ENCODE measurements at places on chromosomes 2 and 18.

- no peak for DNase-seq
Measured at GRCh38 chr2:169065864-169066517, 3.4 kb upstream of the DHRS9 start.

GRCh38 chr2:70143314-70144150, 47.3 kb downstream of the C2orf42 start:
- DNase-seq: no peak

GRCh38 chr2:74959106-74959751, 786 bp downstream of the POLE4 start:
- no peak for DNase-seq

DNA sequence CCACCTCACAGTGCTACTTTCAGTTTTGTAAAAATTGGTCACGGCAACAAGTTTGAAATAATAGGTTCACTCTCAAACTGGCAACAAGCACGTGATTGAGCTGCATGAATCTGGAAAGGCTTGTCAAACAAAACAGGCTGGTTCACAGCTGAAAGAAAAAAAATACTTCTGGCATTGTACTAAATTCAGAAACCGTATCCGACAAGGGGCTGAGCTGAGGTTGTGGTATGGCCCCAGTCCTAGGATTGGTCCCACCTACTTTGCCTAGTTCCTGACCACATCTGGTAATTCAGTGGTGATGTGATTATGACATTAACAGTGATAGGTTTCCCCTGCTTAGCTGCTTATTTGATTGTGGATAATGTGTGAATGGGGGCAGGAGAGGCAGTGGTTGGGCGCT, 326.5 kb upstream of the THUMPD2 start:
- DNase-seq: no peak

- DNase-seq: no peak
Measured at GRCh38 chr18:3281456-3282400, 19.8 kb downstream of the MYL12B start.

DNA sequence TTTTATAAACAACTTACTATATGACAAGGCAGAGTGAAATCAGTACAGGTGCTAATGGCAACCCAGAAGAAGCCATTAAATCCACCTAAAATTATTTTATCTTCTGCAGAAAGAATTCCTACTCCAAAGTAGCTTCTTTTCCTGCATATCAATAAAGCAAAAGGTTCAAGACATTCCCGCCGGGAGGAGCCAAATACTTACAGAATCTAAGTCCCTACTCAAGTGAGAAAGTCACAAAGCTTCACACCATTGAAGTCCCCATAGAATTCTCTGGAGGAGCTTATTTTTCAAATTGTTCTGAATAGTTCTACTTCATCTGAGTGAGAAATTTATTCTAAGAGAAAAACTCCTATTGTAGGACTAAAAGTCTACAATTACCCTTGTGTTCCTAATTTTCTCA, 233.7 kb upstream of the HNRNPA3 start:
- no peak for DNase-seq

DNA sequence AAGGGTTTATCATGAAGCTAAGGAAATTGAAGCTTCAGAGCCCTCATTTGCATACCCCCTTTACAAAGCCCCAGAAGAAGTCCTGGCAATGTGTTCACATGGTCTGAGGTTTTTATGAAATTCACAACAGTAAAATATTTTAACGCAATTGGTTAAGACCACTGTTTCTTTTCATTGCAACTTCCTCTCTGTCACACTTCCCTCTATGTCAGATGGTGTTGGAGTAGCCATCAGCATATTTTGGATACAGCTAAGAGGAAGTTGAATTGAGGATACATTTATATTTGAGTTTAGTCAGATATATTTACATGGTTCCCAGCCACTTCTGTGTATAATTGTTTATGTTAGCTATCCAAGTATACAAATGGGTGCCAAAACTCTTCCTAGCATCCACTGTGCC, 170.0 kb downstream of the TXNL1 start:
- DNase-seq: no peak

- no peak for DNase-seq
Measured at GRCh38 chr2:100321866-100322820, at the start of gene LONRF2. Gene LONRF2 (minus strand): TSS chr2:100322501. CDS start chr2:100322093, 408 bp downstream.

DNA sequence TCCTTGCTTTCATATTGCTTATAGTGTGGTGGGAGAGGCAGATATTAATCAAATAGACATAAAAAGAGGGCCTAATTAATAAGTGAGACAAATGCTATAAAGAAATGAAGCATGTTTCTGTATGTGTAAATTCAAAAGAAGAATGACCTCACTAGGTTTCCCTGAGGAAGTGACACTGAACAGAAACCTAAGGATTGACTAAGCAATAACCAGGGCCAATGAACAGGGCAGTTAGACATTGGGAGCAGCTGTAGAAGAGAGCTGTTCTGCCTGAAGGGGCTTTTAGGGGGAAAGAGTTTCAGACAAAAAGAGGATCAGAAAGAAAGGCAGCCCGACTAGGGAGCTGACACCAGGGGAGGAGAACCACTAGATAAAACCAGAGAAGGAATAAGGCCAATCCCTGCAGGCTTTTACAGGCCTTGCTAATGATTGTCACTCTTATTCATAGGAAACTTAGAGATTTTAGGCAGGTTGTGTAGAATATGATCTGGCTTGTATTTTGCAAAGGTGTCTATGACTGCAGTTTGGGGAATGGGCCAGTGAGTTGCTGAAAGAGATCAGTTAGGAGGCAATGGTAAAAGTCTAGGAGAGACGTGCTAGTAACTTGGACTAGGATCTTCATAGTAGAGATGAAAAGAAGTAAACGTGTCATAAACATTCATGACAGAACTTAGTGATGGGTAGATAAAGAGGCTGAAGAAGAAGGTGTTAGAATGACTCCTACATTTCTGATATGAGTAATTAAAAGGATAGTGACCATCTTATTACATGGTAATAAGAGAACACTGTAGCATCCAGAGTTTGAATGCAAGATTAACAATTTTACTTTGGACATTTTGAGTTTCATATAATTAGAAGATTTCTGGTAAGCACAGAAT, 26.8 kb upstream of the NABP1 start:
- DNase-seq: no peak

DNA sequence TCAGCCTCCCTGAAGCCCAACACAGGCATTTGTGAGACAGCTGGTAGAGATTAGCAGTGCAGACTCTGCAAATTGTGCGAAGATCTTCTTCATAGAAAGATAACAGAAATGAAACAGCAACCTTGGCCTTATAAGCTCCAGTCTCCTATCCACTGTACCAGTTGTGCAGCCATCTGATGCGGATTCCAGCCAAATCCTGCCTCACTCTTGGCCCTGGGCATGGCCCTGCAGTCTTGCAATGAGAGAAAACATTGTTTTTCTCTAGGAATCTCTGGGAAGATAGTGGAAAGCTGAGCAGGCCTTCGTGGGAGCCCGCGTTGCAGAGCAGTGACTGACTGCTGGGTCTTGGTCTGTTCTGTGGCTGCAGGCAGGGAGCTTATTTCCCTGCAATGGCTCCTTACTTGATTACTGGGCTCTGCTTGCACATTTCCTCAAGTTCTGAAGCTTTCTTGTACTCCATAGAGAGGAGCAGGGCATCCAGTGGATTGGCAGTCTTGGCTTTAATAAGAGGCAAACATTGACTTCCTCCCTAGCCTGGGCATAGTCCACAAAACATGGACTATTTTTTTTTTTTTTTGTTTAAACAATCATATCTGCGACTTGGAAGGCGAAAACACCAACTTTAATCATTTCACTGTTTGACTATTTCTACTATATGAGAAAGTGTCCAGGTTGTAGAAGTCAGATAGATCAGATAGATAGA, 193.0 kb downstream of the ACTR3 start:
- no peak for DNase-seq

- no peak for DNase-seq
Measured at GRCh38 chr2:240604939-240605716, 18.6 kb downstream of the CAPN10 start.

DNA sequence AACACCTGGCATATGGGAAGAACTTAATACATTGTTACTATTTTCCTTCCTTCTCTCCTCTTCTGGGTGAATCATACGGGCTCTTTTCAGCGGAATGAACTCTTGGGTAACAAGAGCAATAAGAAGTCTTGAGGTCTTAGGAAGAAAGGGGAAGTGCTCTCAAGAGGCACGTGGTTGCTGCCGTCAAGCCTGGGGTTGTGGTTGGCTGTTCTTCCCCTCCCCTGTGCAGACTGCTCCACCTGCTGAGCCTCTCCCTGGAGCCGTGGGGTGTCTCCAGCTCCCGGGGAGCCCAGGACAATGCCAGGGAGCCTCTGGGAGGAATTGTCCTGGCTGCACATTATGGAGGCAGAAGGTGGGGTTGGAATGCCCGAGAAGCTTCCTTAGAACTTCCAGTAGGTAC, 19.4 kb downstream of the TOGARAM2 start:
- no peak for DNase-seq

DNA sequence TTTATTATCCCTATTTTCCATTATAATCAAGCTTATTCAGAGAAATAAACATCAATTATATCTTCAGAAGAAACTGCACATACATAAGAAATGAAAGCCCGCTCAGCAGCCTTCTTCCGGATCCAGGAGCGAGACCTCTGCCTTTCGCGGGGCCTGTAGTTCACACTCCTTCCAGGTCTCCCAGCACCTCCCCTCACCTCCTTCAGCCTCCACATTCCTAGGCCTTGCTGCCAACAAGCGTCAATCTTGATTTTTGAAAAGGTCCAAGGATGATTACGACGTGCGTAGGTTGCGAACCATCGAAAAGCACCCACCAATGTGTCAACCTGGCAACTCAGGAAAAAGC, 355 bp upstream of the KIDINS220 start:
- DNase-seq: no peak

DNA sequence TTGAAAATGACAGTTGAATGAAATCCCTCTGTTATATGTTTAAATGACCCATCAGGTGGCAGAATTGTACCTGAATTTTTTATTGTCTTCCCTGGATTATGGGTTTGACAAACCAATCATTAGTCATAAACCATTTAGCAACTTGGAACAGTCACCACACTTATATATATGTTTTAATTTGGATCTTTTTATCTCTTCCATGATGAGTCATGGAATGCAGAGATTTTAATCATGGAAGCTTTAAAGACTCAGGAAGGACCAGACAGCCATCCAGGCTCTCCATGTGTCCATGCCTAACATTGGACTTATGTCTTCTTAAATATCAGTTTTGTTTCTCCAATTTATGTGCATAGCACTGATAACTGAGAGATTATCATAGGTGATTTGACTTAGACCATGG, 188.3 kb upstream of the ZSWIM2 start:
- no peak for DNase-seq

GRCh38 chr2:102621630-102622029, 2.3 kb downstream of the SLC9A2 start:
- no peak for DNase-seq

GRCh38 chr2:110104025-110104771, 11.4 kb downstream of the MALL start:
- no peak for DNase-seq

GRCh38 chr18:57210107-57210715, 63.3 kb downstream of the BOD1L2 start:
- no peak for DNase-seq

DNA sequence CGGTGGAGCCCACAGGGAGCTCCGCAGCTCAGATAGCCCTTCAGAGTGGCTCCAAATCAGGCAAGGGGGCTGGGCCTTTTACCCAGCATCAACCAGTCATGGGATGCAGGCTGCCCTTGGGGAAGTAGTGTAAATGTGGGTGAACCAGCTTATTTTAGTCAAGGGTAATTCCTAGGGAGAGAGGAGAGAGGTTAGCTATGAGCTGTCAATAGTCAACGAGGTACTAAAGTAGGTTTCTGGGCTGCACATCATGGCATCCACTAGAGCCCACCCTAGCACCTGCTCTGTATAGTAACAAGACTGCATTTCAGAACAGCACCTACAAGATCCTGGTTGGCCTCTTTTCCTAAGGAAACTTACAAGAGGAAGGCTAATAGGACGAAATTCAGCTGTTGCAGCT, 9.5 kb upstream of the MCM6 start:
- DNase-seq: no peak

GRCh38 chr2:29201979-29202378, 86.8 kb downstream of the CLIP4 start:
- no peak for DNase-seq

DNA sequence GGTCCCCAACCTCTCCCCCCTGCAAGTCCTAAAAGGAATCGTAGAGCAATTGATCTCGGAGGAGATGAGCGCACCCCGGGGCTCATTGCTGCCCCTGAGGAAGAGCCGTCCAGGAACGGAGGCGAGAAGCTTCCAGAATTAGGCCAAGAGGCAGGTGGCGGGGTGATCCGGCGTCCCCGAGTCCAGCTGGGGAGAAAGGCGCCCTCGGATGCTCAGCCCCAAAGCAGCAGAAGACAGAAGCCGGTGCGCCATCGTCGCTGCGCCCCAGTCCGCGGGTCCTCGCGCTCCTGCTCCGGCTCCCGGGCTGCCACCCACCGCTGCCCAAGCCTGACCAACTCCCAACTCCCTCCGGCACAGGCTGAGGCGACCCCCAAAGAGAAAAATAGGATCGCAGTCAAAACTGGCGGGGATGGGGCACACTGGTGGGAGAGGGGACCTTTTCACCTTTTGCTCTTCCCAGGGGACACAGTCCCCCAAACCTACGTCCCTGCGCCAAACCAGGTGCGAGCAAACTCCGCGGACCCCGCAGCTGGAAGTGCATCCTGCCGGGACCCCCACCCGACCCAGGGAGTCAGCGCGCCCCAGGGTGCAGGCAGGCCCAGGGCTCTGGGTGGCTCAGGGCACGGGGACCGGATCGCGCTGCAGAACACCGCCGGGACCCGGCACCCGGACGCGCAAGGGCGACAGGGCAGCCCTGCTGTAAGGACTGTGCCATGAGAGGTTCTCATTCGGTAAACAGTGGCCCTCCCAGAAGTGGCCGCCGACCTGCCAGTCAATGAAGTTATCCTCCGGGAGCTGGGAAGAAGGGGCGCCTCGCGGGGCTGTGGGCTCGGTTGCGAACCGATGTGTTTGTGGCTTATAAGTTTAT, 8.4 kb upstream of the MEIS1 start:
- no peak for DNase-seq

DNA sequence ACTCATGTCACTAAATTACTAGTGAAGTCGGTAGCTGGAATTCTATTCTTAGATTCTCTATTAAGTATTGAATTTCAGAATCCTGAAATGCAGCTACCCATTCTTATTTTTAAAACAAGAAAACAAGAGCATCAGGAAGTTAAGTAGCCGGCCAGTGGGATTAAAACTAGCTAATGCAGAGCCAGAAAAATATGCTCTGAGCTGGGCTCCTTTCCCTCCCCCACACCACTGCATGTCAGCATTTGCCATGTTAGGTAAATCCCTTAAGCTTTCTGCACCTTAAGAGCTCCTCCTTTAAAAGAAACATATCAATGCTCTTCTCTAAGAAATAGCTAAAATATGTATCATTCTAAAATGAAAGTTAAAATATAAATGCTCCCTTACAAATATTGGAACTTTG, 72.2 kb upstream of the MFF start:
- DNase-seq: no peak

DNA sequence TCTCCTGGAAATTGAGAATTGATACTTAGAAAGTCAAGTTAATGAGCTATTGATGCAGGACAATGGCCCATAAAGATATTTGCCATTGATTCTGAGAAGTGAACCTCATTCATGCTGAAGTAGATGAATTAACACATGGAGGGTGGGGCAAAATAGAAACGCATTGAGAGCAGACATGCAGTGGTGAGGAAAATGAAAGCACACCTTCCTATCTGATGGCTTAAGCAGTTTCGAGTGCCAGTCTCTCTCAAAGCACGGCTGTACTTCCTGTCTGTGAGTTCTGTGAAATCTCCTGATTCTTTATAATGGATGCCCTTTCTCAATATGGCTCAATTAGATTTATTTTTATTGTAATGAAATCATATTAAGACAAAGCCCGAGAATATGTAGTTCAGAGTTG, 247.0 kb downstream of the TMX3 start:
- DNase-seq: no peak

- DNase-seq: no peak
Measured at GRCh38 chr2:4618141-4618540, 914.8 kb downstream of the DCDC2C start.

Measured in stimulated activated CD4-positive, alpha-beta T cell treated with anti-CD3 and anti-CD28 coated beads, TNF-alpha, amount 100 ng/mL, for 48 hours (primary cell).